NCI-H526 (cell line): ENCODE measurements at places on chromosomes 2 and 18.

DNA sequence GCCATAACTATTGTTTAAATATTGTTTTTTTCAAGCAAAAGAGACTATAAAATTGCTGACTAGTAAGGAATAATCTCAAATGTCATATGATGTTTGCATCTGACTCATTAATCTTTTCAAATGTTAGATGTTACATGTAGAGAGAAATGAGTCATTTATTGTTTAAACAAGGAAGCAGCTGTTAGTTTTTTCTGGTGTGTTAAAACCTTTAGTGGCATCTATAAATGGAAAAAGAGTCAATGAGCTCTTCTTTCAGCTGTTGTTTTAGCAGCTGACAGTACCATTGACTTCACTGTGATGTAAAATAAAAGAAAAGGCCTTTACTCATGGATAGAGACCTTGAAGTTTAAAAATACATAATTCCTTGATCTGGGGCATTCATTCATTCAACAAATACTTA is 1.8 kb upstream of the KLHL41 start:
- no peak for DNase-seq

DNA sequence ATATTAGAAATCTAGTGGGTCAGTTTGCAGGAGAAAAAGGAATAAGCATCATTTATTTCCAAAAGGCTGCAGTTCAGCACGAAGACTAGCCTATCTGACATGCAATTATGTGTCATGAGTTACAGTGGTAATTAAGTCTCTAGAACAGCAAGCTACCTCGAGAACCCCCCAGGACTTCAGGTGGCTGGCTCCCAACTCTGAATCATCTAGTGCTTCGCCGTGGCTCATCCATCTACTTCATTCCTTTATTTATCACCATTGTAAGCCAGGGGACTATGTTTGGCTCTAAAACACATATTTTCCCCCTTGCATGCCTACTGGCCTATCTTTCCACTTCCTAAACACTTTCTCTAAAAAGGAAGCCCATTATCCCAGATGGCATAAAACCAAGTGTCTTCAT is 121.6 kb downstream of the TXNL1 start:
- DNase-seq: no peak

GRCh38 chr2:172929644-172930043 is 146.0 kb upstream of the MAP3K20 start:
- DNase-seq: no peak

- no peak for DNase-seq
These were observed 45.3 kb upstream of the C1D start for GRCh38 chr2:68108120-68108519.

- DNase-seq: no peak
These were observed 1.3 kb downstream of the RAB31 start for GRCh38 chr18:9709304-9709877.

GRCh38 chr18:9989481-9989880 is 75.7 kb downstream of the VAPA start:
- DNase-seq: no peak

- no peak for DNase-seq
These were observed 146.3 kb upstream of the CTAGE1 start for GRCh38 chr18:22564036-22564435.

- DNase-seq: no peak
These were observed 5.3 kb upstream of the NPPC start for GRCh38 chr2:231931481-231931915.

- DNase-seq: no peak
These were observed 1075.2 kb upstream of the NRXN1 start for GRCh38 chr2:52107124-52107523.

DNA sequence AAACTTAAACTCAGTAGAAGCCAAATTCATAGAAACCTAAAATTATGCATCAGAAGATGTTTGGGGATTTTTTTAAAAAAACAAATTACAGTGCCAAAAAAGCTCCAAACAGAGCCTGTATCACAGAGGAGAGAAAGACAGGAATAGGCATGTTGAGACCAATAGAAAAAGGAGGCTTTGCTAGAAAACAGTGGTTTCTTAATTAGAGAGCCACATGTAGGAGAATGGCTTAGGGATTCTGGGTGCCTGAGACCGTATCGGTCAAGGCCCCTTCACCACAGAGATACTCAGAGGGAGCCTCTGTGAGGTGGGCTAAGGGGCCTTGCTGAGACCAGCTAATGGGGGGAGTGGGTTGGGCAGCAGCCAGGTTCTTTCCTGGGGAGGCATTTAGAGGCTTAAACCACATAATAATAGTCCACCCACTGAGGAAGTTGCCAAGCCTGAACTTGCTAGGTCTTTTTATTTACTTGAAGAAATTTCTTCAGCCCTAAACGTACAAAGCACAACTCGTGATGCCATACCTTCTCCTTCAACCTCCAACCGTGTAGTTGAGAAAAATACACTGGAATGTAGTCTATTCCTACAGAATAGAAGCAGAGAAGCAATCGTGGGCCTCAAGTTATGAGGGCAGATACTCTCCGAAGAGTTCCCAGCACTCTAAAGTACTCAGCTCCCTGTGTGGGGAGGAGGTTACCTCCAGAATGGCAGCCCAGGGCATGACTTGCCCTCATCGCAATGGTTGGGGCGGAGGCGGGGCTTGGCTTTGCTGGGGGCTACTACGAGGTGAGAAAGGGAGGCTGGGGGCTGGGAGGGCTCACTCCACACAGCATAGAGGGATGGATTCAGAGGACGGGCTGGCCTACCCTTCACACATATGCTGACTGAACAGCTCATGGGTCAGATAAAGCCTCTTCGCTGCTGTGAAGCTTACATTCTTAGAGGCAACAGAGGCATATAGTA is 237.9 kb downstream of the TPGS2 start:
- no peak for DNase-seq

- DNase-seq: no peak
These were observed 20.6 kb downstream of the SLC16A14 start for GRCh38 chr2:230048010-230048671.

DNA sequence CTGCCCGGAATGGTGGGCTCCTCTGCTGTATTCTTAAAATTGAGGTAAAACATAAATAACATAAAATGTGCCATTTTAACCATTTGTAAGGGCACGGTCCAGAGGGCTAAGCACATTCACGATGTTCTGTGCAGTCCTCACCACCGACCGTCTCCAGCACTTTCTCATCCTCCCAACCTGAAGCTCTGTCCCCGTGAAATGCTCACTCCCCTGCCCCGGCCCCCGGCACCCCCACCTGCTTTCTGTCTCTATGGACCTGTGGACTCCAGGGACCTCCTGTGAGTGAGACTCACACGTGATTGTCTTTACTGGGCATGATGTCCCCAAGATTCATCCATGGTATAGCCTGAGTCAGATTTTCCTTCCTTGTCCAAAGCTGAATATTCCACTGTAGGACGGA is 38.7 kb upstream of the CTDP1 start:
- DNase-seq: no peak

DNA sequence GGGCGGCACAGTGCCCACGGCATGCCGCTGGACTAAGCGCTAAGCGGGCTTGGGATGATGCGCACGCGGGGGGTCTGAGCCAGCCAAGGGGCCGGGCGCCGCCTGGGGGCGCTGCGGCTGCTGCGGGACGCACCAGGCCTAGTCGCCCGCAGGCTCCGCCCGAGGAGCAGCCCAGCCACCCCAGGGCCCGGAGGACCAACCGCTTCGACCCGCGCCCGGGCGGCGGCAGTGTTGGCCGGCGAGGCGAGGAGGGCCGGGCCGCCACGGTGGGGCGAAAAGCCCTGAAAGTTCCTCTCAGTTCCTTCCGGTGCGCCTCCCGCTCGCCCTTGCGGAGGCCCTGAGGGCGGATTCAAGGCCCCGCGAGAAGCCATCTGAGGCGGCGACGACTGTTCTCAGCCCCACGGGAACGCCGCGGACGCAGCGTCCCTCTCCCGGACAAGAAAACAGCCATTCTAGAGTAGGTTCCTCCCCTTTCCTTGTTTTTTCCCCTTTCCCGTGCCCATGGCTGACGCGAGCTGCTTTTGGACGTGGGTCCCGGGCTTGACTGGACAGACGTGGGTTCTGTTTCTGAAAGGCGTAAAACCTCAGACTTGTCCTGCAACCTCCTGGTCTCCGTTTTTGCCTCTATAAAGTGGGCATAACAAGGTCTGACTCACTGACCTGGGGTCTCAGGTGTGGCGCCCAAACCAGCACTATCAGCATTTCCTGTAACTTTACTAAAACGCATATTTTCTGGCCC is at the start of gene ANKAR:
Gene ANKAR, plus strand, starts transcription at position 297 of the 739 bp plus-strand sequence. CDS start 1,821 bp downstream, outside the sequence.
- peak; percentile 78 for DNase-seq

DNA sequence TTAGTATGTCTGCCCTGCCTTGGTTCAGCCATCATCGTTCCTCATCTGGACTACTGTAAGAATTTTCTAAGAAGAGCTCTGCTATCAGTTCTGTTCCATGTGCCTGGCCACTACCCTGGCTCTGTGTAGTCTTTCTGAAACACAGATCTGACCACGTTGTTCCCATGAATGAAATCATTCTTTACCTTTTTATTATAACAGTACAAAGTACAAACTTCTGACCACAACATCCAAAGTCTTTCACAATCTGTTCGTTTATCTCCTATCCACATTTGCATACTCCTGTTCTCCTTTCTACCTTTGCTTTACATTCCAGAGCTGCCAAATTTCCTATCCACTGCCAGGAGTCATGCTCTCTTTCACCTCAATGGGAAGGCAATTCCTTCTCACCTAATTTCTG is 284.6 kb upstream of the LRP1B start:
- peak; percentile 14 for DNase-seq
